ENCODE measurements at places on chromosomes 1 and 21.

DNA sequence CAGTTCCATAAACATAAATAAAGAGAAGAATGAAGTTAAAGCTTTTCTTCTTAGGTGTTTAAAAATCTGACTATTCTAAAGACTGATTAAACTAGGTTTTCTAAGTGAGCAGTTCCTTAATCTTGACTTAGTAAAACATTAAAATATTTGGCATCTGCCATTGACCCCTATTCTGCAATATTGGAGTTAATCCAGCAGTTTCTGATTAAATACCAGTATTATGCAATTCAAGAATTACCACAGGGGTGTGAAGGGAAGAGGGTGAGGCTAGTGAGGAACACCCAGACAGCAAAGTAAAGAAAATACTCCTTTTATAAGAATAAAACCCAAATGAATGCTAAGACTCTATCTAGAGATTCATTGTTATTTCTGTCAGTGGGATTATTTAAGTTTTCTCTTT is 40.9 kb downstream of the CLIC4 start:
- DNase-seq = no peak

GRCh38 chr1:210340311-210340710 is 11.6 kb downstream of the HHAT start:
- DNase-seq = no peak

DNA sequence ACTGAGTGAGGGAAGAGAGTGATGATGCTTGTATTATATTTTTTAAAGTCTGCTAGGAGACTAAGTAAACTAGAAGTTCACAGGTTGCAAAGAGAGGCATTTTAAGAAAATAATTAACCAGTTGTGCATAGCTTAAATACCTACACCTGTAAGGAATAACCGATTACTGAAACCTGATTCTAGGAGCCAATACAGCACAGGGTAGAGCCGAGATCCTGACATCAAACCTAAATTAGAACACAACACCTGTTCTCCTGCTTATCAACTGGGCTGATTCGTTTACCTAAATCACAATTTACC is 54.8 kb downstream of the EPRS1 start:
- DNase-seq = no peak

DNA sequence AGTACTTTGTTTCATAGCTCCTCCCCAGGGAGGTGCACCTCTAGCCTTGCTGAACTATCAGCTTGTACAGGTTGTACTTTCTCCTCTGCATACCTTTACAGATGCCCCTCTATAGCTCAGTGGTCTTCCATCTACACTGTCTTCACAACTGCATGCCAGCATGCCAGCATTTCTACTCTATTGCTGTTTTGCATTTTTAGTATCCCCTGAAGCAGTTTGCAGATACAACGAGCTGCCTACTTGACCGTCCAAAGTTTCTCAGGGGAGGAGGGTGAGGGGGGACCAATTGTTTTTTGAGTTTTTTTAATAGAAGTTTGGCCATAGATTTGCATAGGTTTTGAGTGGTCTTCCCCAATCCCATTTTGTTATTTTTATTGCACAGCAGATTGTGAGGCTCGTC is 27.6 kb upstream of the CTH start:
- no peak for DNase-seq

GRCh38 chr1:163361123-163361934 is 39.6 kb downstream of the NUF2 start:
- no peak for DNase-seq

DNA sequence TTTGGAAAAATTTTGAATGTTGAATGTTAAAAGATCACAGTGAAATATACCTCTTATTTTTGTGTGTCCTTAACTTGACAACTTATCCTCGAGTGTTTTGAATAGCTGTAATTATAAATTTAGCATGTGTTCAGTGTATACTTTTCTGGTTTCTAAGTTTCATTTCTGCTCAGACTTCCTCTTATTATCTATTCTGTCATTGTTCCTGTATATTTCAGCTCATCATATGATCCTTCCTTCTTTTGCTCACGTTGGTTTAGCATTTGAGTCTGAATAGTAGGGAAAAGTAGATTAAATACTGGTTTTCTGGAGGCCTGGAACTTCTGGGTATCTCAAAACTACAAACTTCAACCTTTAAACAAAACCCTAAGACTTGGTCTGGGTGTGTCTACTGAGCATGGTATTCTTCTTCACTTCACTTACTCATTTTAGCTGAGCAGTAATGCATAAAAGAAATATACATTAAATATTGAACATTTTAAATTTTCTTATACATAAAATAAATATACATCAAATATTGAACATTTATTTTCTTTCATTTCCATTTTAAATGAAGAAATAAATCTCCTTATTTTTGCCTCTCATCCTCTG is 3.3 kb upstream of the ATP6V1G3 start:
- DNase-seq = no peak

GRCh38 chr1:18009055-18009454 is 98.5 kb upstream of the IGSF21 start:
- DNase-seq = no peak

- DNase-seq = no peak
Measured at GRCh38 chr1:197250616-197251015, 17.4 kb upstream of the CRB1 start.

DNA sequence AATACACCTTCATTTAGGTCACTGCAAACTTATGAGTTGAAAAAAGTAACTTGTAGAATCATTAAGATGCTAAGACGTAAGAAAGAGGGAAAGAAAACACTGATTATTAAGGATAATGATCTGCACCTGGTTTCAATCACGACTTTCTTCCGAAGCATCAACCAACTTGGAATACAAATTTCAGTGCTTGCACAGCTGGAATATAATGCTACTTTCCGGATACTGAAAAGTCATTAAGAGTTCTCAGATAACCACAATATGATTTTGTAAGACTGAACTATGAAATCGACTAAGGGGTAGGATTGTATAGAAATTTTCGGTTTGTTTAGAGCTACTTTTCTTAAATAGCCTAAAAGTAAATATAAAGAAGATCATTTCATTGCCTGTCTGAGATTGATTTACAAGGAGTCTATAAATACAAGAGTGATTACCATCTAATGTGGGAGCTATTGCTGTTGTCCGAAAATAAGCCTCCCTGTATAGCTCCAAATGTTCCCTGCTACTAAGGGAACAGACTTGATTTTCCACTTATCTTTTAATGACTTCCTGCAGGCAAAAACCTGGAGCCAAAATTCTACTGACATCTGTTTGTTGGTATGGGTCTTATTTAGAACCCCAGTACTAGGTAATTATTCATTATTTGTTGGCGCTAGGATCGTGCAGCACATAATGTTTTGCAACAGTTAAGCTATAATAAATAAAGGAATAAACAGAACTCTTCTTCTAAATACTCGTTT is 673.3 kb downstream of the KCNT2 start:
- DNase-seq = no peak

GRCh38 chr1:36123356-36123755 is 1.7 kb downstream of the COL8A2 start:
- no peak for DNase-seq

DNA sequence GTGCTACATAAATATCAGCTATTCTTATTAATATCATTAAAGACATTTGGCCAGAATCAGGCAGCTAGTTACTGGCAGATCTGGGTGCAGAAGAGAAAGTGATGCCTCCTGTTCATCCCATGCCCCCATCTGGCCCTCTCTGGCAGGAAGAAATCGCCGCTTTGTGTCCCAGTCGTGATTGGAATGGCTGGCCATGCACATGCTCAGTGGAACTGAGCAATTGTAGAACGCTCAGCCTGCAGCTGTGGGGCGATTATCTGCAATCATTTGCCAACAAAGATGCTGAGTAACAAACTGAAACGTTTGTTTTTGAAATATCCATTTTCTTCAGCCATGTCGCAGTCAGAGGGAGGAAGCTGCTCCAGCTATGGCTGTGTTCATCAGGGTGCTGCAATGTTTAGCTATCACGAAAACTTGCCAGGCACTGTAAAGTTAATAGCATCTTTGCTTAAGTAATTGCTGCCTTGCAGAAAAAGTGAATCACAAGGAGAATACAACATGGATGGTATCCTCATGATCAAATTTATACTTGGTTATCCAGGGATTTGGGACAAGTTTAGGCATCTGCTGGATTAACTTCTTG is 36.5 kb downstream of the NGF start:
- no peak for DNase-seq

- DNase-seq = no peak
Measured at GRCh38 chr1:89565521-89565920, 40.9 kb downstream of the LRRC8B start.

GRCh38 chr1:116230712-116231111 is 119.5 kb downstream of the MAB21L3 start:
- DNase-seq = no peak

DNA sequence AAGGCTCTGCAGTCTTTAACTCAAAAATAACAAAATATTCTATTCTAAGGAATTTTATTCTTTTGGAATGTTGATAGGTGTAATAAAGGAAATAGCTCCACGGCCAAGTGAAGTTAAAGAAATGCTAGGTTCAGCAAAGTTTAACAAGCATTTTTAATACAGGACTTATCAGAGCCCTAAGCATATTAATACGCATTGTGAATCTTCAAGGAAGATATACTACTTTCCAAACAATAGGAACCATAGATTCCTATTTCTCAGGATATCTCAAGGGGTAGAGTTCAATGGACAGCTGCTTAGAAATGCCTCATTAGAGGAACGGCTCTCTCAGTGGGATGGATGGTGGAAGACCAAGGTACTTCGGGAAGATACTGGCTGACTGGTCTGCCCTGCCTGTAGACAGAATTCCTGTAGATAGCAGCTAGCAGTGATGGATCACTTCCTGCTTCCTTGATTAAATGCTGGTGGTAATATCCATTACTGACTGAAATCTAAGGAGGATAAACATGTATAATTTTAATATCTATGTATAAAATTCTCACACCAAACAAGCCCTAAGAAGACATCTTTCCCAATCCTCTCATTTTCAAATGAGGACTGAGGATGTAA is 8.1 kb upstream of the LRRC8C start:
- DNase-seq = no peak

Measured in stimulated activated CD4-positive, alpha-beta T cell treated with anti-CD3 and anti-CD28 coated beads, Interleukin-4, amount 100 ng/mL, for 1 hour (primary cell).